Epithelial cell of esophagus (primary cell): ENCODE measurements at places on chromosomes 2 and 18.

GRCh38 chr2:238566001-238566645 is 139.4 kb downstream of the ASB1 start:
- no peak for DNase-seq

- DNase-seq: peak; percentile 76
Measured at GRCh38 chr2:95292623-95293260, 4.4 kb upstream of the KCNIP3 start.

GRCh38 chr2:228839421-228839876 is 431.6 kb downstream of the PID1 start:
- DNase-seq: no peak

GRCh38 chr2:174662859-174663258 is 65.3 kb upstream of the WIPF1 start:
- DNase-seq: no peak

DNA sequence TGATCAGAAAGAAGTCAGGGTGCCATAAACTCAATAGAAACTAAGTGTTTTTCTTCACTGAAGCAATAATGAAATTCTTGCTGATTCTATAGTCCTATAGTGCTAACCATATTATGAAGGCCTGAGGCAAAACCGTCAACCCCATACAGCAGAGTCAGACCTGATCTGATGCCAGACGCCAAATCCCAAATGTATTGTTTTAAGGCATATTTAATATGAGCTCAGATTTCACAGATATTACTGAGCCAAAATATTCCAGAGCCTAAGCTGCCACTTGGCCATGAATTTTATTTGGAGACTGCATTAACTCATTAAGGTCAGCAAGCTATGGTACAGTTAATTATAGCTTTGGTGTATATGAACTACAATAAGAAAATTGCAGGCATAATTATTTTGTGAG is 53.4 kb downstream of the SCN1A start:
- DNase-seq: no peak

GRCh38 chr2:196335221-196335634 is 163.8 kb upstream of the STK17B start:
- peak; percentile 53 for DNase-seq

DNA sequence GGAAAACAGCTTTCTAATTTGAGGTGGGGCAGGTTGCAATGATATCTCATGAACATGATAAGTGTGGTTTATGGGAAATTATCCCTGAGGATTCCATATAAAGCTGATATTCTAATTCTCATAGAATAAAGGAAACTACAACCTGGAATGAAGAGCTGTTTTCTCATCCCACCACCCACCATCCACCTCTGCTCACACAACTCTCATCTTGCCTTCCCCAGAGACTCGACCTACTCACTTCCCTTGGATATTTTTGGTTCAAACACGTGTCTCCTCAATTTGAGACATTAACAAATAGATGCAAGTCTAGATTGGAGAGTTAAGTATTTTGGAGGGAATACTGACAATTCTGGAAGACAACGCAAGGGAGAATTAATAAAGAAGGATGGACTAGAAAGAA is 490.9 kb downstream of the TMEM182 start:
- DNase-seq: no peak

DNA sequence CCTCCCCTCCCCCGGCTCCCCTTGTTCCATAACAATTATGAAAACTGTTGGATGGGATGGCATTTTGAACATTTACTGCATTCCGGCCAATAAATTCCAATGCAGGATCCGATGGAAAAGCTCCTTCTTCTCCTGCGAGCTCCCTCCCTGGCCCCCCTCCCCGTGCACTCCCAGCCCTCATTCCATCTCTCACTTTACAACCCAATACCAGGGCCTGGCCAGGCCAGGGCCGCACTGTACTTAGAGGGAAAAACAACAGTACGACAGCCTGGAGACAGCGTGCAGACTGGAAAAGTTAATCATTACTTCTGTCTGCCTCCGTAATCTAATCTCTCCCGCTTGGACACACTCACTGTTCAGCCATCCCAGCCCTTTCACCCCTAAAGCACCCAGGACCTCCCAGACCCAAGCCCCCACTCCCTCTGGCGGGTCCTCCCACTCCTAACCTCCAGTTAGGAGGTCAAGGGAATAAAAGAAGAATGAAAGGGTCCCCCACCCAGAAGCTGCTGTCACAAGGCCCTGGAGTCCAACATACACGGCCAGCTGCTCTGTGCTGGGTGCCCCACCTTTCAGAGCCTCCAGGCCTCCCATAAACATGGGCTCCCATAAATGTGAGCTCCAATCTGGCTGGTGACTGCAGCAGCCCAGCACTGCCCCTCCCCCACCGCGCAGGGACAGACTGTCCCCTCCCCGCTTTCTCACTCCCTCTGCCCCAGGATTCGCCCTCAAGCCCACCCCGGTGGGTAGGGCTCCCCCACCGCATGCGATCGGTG is 20.6 kb downstream of the SMAD7 start:
- DNase-seq: no peak

- no peak for DNase-seq
Measured at GRCh38 chr2:170115501-170116229, 62.3 kb upstream of the MYO3B start.

DNA sequence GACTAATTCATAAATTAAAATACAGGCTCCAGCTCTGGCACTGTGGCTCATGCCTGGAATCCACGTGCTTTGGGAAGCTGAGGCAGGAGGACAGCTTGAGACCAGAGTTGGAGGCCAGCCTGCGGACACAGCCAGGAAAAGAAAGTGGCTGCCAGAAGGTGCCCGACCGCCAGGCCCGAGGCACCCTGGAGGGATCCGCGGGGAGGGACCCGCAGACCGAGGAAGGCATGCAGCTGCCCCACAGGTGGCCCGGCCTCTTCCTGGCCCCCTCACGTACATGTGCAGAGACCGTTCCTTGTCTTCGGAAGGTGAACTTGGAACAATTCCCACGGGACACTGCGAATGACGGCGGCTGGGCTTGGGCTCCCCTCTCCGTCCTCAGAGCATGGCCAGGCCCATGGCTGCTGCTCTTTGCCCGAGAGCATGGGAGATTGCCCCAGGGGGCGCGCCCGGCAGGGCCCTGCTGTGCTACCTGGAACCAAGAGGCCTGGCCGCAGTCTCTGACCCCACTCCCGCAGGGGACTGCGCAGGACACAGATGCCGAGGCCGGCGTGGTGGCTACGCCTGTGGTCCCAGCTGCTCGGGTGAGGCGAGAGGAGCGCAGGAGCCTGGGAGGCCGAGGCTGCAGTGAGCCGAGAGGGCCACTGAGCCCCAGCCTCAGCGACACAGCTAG is 55.6 kb upstream of the IMP4 start:
- no peak for DNase-seq

GRCh38 chr2:174577967-174578589 is 19.5 kb downstream of the WIPF1 start:
- DNase-seq: peak; percentile 57

GRCh38 chr18:4672162-4672561 is 217.1 kb upstream of the DLGAP1 start:
- DNase-seq: no peak

DNA sequence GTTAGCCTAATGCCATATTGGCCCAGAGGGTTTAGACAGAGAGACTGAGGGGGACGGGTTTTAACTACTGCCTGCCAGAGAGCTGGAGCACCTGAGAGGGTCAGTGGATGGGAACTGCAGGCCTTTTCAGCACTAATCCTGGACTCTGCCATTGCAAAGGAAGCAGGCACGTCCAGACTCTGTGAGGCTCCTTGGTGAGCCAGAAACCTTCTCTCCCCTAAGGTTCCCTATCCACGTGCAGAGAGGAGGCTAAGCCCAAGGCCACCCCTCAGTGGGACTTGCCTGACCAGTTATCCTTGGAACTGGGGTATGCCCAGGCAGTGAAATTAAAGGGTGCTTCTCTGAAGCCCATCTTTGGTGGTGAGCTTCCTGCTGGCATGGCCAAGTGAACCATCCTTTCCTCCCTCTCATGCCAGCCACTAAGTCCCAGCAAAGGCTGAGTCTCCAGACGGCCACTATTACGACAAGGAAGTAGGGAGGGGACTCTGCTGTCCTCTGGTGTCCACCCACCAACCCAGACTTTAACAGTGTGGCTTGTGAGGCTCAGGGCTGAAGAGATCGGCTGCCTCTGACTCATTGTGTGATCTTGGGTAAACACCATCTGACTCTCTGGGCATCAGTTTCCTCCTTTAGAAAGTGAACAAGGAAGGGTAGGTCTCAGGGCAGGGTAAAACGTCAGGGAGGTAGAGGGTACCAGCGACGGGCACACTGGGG is 3.9 kb upstream of the MLPH start:
- DNase-seq: peak; percentile 80

DNA sequence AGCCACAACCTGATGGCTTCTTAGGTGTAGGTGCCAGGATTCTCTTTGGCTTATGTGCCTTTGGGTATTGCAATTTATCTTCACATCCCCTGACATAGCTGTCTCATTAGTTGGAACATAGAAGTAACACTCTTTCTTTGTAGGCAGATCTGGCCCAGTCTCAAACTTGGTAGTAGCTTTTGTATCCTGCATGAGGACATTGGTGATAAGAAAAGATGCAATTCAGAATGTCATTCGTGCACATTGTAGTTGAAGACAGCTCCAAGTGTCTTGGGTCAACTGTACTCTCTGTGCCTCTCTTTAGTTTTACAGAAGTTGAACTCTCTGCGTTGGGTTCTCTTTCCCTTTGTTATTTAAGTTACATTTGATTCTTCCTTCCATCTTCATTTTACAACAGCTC is 69.6 kb upstream of the BCL11A start:
- no peak for DNase-seq

DNA sequence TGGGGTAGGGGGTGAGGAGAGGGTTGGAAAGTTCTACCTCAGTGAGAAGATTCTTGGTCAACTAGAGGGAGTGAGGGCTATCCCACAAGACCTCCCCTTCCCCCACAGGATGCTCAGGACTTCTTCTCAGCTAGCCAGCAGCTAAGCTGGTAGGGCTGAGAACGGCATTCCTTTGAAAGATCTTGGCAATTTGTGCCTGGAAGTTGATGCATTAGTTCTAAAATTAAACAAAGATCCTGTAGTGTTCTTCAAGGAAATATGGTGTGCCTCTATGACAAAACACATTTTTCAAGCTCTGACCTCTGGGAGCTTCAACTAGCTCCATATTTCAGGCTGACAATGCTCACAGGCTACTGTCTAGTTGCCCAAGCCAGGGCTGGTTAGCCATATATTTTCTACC is 2.3 kb downstream of the LYPD1 start:
- no peak for DNase-seq

DNA sequence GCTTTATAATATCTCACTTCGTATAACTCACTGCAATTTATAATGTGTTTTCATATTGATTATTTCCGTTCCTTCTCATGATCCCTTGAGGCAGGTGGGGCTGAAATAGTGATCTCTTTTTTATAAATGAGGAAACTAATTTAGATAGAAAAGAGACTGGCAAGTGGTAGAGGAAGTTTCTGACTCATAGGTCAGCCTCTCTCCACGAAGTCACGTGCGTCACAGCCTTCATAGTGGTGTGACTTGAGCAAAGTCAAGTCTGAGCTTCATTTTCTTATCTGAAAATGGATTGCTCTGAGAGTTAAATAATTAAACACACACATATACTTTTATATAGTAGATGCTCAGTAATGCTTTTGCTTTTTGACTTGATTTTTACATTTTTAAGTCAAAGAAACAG is 19.9 kb downstream of the ABCG5 start:
- peak; percentile 51 for DNase-seq

- no peak for DNase-seq
Measured at GRCh38 chr2:150400849-150401248, 86.6 kb downstream of the RND3 start.

DNA sequence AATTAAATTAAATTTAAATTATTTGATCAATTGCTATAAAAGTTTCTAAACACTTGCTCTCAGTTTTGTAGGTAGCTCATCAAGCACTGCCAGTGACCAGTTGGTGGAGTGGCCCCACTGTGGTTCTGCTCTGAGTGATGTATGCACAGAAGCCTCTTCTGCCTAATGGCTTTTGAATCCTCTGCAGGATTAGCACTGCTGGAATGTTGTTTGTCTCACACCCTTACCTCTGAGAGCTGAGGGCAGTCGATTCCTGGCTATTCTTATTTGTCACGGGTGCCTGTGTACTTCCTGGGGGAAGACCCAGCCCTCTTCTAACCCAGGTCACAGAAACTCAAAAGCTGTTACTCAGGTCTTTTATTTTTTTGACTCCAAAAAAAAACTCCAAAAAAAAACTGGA is 9.5 kb downstream of the CAPN14 start:
- DNase-seq: peak; percentile 44

- DNase-seq: no peak
Measured at GRCh38 chr18:76174451-76174850, 320.6 kb downstream of the ZNF516 start.

DNA sequence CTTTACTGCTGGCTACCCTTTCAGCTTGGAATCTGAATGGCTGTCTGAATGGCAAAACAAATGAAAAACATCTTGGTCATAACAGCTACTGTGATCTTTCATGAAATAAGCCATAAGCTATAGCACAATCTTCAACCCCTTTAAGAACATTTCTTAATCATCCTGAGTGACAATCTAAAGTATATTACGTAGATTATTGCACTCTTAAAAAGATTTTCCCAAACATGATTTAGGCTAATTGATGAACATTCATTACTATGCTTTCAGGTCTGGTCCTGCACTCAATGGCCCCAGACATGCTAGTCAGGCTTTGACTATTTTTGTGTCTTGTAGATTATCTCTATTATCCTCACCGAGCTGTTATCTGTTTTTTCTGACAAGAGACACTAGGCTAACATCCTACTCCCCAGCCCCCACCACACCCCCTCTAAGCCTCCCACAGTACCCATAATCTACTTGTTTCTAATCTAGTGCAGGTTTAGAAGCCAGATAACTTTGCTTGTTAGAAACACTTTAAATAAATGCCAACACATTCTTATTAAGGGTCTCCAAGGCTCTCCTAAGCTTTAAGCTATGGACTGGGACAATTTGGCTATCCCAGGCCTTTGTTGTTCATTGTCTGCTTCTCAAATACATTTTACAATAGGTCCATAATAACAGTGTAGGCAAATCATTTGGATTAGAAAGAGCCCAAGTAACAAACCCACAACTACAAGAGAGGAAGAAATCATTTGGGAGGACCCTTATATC is 4.2 kb downstream of the SMAD2 start:
- DNase-seq: no peak

GRCh38 chr2:236366049-236366387 is 101.8 kb upstream of the ASB18 start:
- no peak for DNase-seq

- DNase-seq: peak; percentile 62
Measured at GRCh38 chr2:207164006-207164831, 1.5 kb downstream of the KLF7 start.

GRCh38 chr2:232666051-232666805 is 30.9 kb upstream of the GIGYF2 start:
- DNase-seq: peak; percentile 23

DNA sequence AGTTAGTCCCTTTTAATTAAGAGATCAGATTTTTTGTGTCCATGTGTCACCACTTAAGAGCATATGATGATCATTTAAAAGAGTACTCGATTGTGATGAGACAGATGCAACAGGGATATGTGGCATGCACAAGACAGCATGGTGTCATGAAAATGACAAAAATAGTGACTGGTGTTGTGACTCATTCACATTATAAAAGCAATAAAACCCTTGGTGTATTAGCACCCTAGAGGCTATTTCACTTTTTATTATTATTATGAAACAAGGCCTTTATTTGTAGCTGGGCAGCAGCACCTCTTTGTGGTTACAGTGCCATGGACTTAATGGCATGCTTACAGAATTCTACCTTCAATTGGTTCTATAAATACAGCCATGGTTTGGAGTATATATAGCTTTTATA is 1296.0 kb upstream of the ZEB2 start:
- no peak for DNase-seq
